ENCODE measurements at places on chromosomes 1 and 21.

- DNase-seq, result no peak
Measured at GRCh38 chr1:11520531-11521233, 41.7 kb downstream of the DISP3 start.

- DNase-seq, result no peak
Measured at GRCh38 chr1:79693441-79694114, 687.0 kb upstream of the ADGRL4 start.

- DNase-seq, result peak; percentile 82
Measured at GRCh38 chr1:39933956-39934941, 20.7 kb upstream of the MFSD2A start.

GRCh38 chr1:62589321-62589720 lies 8.0 kb upstream of the ANGPTL3 start:
- no peak for DNase-seq

DNA sequence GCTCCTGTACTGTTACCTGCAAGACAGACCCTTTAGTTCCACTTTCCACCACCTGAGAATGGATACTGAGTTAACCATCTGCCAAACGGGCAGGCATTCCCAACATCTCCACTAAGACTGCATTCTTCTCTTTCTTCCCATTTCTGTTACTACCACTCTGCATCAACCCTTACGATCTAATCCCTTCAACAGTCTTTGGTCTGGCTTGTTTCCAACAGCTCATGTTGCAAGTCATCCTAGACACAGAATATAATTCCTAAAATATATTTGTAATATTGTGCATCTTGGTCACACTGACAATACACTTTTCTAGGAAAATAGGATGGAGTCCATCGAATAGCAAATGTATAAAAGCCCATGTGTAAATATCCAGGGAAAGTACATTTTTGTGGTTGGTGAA lies 166.7 kb downstream of the SIPA1L2 start:
- no peak for DNase-seq

DNA sequence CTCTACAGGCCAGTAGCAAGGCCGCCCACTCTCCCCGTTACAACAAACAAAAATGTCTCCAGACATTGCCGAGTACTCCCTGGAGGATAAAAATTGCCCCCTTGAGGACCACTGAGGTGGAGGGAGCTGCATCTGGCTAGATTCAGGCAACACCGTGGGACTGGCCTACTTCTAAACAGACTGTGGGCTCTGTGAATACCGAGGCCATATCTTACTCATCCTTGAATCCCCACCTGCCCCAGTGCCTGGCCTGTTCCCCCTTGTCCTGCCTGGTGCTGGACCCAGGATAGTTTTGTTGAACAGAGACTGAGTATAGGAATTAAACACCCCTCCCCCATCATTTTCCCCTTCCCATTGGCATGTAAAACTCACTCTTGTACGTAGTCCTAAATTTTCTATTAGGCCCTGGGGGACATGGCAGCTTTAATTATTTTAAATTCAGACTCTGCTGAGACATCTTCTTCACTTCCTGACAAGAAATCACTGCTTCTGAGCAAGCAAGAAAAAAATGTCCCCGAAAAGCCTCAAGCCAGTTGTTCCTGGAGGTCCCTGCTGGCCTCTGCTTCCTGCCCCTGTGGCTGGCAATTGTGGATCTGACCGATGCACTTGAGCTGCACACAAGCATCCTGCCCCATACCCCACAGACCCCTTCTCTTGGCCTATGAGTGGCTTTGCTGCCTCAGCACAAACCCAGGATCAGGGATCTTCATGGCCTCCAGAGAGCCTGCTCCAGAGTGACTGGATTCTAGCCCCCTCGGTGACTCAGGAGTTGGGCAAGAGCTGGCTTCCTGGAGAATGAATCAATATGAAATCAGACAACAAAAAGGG lies 111.0 kb downstream of the ACTL8 start:
- no peak for DNase-seq

GRCh38 chr1:20487236-20487590 lies 1.2 kb upstream of the CAMK2N1 start:
- no peak for DNase-seq

- DNase-seq, result no peak
Measured at GRCh38 chr1:245108246-245108645, 46.5 kb upstream of the KIF26B start.

DNA sequence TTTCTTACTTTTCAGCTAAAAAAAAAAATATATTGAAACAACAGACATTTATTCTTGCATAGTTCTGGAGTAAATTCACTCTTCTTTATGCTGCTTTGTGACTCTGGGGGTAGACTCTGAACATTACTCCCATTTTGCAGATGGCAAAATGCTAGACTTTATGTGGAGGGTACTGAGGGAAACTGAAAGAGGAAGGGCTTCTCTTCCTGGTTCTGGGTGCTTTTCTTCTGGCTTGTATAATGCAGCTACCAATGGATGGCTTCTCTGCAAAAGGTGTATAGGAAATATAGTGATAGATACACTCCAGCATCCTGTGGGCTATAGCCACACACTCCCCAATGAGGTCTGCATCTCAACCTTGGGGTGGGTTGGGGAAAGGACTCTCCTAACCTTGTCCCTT lies 19.7 kb upstream of the ZBTB40 start:
- no peak for DNase-seq

Data from left cardiac atrium (tissue), 4 donors.